Cerebellum (tissue), 4 donors: ENCODE measurements at places on chromosomes 6 and 20. TPM values are rescaled to one million over a fixed set of nuclear protein-coding genes. Genes with fewer than 3 reads are reported as not detected.
A peak's percentile ranks its signal among the peaks of the same experiment; 100 is the strongest.

Gene THBS2
- 5.8 TPM for total RNA-seq

Gene OR2B6
- not detected for total RNA-seq

Gene IL20RA
- 0.36 TPM for total RNA-seq

Gene IP6K3
- 0.27 TPM for total RNA-seq

Gene COX4I2
- total RNA-seq: not detected

Gene SEMG1
- not detected for total RNA-seq

Gene HIVEP1
- 26.4 TPM for total RNA-seq

Gene ENPP3
- total RNA-seq: 0.64 TPM

DNA sequence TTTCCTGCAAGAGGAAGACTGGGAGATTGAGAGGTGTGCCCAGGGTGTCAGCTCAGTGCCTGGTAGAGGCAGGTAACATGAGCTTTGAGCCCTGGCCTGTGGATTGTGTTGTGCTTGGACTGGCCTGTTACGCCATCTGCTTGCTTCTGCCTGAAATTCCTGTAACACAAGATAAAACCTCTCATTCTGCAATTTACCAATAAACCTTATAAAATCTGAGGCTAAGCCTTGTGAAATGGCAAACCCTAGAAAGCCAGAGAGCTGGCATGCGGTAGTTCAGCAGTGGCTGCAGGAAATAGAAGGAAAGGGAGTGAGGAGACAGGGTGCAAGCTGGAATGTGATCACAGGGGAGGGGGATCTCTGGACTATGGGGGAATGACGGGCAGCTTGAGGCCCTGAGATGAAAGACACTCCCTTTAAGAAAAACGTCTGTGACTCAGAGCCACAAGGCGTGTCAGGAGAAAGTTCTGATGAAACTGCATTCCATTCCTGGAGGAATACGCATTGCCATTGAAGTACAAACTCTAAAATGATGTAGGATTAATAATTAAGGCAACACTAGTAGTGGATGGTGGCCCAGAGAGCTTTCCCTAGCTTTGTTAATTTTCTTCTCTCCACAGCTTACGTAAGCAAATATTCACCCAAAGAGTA lies 26.3 kb upstream of the TFAP2A start:
- DNase-seq: no peak

GRCh38 chr6:100155141-100155540 lies 161.1 kb upstream of the MCHR2 start:
- no peak for DNase-seq

GRCh38 chr6:144343701-144344428 lies 58.7 kb downstream of the UTRN start:
- no peak for DNase-seq

DNA sequence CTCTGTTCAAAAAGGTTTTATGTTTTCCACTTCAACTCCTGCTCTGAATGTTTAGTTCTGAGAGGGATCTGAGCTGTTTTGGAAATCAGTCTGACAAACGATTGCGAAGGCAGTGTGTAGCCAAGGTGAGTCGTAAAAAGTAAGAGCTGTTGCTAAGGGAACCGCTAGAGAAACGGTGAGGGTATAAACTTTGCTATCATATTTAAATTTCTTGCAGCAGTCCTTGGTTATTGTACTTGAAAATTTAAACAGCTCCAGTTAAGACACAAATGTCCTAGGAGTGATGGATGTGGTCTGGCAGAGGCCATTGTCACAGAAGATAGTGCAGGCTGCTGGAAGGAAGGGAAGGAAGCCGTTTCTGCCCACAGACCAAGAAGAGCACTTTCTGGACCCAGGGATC lies 64.9 kb upstream of the CITED2 start:
- no peak for DNase-seq

- no peak for DNase-seq
Observed at GRCh38 chr6:124494956-124495664, 467.1 kb upstream of the RNF217 start.

DNA sequence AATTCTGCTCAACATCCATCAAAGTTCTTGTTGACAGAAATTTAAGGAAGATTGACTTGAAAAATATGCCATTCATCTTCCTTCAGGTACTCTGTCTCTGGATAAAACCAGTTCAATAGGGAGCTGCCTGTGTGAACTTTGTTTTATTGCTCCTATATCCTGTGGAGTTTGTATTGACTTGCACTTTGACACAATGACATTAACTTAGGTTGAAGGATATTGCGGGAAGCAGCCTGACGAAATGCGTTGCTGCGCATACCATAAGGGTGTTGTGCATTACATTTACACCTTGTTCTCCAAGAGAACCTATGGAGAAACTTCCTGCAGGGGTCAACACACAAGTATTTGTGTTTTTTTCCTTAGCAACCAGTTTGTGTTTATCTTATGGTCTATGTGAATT lies 185.4 kb upstream of the GRIK2 start:
- DNase-seq: no peak

GRCh38 chr20:24441661-24442060 lies 27.8 kb upstream of the SYNDIG1 start:
- no peak for DNase-seq

- DNase-seq: no peak
Observed at GRCh38 chr6:52077961-52078625, 9.3 kb downstream of the PKHD1 start.

DNA sequence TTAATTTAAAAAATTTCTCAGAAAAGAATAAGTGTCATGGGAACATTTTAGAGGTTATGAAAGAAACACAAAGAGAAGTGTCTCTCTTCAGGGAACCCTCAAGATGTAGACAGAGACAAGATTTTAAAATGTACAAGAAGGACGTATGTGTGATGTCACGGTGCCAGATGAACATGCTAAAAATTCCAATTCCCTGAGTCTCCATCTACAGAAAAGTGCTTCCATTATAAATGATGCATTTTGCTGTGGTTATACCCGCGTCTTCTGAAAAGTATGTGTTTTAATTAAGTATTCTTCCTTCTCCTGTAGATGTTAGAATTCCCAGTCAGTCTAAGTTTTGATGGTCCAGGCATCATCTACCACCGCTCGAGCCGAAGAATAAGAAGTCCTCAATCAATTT lies 489.1 kb downstream of the PREX1 start:
- DNase-seq: no peak

GRCh38 chr6:16505711-16506357 lies 255.4 kb downstream of the ATXN1 start:
- peak; percentile 58 for DNase-seq

GRCh38 chr20:56762401-56762800 lies 133.3 kb downstream of the TFAP2C start:
- DNase-seq: no peak

- DNase-seq: no peak
Observed at GRCh38 chr6:43942011-43942442, 172.0 kb downstream of the VEGFA start.

GRCh38 chr6:141808662-141809061 lies 324.1 kb upstream of the GJE1 start:
- DNase-seq: no peak

DNA sequence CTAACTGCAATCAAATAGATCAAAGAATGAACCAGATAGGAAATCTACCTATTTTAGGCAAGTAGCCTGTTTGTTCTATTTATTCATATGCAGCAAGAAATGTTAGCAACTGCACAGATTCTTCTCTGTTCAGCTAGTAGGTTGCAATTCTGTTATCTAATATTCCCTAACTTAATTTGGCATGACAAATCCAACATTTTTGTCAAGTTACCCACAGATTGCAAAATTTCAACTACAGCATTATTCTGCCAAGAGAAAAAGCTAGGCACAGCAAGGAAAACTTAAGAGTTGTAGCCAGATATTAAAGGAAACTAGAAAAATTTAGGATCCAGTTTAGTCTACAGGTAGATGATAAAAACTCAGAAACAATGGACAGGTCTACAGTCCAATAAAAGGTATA lies 104.4 kb upstream of the SYNCRIP start:
- DNase-seq: no peak

DNA sequence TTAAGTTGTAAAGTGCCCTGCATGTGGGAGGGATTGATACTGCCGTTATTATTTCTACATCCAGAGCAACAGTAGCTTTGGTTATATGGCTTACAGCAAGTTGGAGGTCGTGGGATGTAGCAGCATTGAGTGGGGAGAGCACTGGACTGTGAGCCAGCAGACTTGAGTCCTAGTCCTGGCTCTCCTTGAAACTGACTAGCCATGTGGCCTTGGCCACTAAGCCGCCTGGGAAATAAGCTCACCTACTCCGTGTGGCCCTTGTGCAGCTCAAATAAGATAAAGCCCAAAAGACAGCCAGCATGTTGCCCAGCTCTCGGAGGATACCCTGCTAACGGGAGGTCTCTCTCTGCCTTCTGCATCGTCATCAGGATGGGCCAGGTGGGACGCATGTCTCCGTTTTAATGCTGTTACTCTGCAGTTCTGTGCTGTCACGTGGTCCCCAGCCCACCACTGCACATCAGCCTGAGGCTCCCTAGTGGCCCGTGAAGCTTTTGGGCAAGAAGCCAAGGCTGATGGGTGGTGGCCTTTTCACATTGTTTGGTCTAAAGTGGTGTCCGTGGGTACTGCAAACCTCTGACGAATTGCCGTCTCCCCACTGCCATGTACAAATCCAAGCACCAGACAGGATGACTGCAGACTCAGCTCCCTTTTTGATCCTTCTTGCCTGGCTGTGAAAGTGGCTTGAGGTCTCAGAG lies 7.9 kb downstream of the EPB41L1 start:
- no peak for DNase-seq

- DNase-seq: no peak
Observed at GRCh38 chr6:27062755-27063154, 184.7 kb upstream of the PRSS16 start.

- no peak for DNase-seq
Observed at GRCh38 chr6:23244300-23244699, 674.9 kb downstream of the HDGFL1 start.

- no peak for DNase-seq
Observed at GRCh38 chr20:38859070-38859690, 53.7 kb downstream of the PPP1R16B start.

GRCh38 chr20:3129094-3129493 lies 30.6 kb downstream of the FASTKD5 start:
- DNase-seq: no peak

DNA sequence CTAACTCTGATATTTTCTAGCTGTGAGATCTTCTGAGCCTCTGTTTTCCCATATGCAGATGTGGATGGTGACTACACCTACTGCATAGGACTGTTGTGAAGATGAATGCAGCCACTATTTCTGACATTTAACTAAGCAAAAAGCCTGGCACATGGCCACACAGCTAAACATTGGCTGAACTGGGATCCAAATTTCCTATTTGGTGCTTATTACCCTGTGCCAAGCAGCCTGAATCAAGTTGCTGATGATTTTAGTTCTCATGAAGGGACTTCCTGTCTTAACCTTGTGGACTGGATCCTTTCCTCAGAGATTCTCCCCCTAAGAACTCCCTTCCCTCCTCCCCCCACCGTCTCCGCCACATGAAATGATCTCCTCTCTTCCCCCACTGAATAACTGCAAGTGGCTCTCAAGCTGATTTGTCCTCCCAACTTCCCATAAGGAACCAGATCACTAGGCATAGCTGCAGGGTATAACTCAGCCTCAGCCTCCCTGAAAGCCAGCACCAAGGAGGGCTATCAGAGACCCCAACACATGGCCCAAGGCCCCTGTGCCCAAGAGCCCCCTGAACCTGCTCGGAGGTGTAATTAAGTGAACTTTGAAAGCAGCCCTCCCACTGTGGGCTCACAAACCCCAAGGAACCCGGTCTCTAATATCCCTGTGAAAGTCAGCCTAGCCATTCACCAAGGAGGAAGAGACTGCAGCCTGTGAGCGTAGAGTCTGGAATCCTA lies 55.7 kb downstream of the MAFB start:
- DNase-seq: no peak

DNA sequence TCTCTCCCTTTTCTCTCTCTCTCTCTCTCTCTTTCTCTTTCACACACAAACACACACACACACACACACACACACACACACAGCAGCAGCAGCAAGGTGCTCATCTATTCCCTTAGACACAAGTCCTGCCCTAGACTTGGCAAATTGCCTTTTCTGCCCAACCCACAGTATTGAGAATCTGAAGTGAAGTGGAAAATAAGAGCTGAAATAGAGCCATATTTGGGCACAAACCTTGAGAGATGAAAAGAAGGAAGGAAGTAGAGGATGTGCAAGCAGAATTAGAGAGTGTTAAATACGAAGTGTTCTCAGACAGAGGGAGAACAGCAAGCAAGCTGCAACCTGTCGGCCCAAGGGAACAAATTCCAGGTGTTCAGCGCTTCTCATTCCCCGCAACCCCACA lies 557.5 kb upstream of the NOX3 start:
- no peak for DNase-seq

GRCh38 chr6:17276766-17277165 lies 4.4 kb upstream of the RBM24 start:
- no peak for DNase-seq

GRCh38 chr6:168363302-168363701 lies 43.7 kb upstream of the DACT2 start:
- no peak for DNase-seq

DNA sequence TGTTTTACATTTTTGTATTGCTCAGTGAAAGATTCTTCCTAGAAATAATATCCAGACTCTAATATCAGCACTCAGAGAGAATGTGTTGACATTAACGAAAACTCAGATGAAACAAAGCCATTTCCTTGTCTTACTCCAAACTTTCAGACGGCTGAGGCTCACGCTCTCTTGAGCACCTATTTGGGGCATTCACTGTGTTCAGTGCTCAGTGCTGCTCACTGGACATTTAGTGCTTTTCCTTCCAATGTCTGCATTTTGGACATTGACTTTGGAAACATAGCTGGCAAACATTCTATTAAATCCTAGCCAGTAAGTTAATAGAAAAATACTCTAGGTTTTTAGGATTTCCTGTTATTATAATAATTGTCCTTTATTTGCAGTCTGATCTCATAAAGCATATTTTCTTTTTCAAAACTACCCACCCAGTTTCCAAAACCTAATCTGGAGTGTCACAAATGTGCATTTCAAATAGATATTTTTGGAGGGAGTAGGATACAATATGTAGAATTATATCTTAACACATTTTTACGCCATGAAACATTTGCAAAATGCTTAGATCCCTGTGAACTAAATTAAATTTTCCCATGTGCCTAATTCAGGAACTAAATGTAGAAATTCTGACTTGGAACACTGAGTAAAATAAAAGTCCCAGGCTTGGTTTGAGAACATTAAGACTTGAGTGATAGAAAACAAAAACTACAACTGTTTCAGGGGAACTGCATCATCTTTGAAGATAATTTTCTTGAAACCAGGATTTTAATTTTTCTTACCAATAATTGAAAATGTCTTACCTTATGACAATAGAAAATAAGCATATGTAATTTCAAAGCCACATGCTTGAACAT lies 91.7 kb upstream of the B3GAT2 start:
- no peak for DNase-seq

DNA sequence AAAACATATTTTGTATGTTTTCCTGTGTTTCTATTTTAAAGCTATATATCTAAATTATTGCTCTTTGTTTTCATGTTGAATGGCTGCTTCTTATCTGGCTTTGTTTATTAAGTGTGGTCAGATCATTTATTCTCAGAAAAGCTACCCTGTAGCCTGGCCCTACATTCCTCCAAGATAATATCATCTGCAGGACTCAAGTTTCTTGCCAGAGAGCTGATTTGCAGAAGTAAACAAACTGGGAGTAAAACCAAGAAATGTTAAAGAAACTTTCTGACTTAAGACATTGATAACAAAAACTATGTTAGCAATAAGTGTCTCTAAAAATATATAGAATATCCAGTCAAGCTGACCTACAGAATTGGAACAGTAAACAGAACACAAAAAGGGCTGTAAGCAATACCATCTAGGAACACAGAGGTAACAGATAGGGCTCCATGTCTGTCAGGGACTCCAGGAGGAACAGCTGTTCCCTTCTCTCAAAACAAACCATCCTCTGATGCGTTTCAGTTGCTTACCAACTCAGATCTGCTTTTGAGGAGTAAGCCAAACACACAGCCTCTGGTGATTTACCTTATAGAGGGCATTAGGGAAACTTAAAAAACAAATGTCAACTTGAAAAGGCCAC lies 17.5 kb upstream of the CEP85L start:
- DNase-seq: no peak

GRCh38 chr6:168852376-168852884 lies 401.2 kb downstream of the THBS2 start:
- no peak for DNase-seq
